ENCODE measurements at places on chromosomes 3 and 15. TPM values are rescaled to one million over a fixed set of nuclear protein-coding genes. Genes with fewer than 3 reads are reported as not detected.

ANKUB1 gene
- 0.33 TPM for polyA plus RNA-seq

CGNL1 gene
- polyA plus RNA-seq, result 67.4 TPM

CCDC39 gene
- polyA plus RNA-seq, result 12.3 TPM

CFAP100 gene
- 1.1 TPM for polyA plus RNA-seq

CRYGS gene
- polyA plus RNA-seq, result 10.1 TPM

EEF1AKMT4 gene
- polyA plus RNA-seq, result 3.1 TPM

GRCh38 chr3:180358179-180358578, 243.8 kb upstream of the TTC14 start:
- no peak for DNase-seq

DNA sequence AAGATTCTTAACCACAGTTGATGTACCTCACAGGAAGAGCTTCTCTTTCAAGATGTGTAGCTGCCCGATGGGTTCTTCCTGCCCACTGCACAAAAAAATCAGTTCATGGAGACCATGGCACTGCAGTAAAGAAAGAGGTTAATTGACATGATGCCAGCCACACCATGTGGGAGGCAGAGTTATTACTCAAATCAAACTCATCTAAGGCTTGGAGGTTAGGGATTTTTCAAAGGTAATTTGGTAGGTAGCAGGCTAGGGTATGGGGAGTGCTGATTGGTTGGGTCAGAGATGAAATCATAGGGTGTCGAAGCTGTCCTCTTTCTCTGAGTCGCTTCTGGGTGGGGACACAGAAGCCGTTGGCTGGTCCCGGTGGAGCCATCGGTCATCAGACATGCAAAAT, 57.4 kb upstream of the BDH1 start:
- DNase-seq, result no peak

DNA sequence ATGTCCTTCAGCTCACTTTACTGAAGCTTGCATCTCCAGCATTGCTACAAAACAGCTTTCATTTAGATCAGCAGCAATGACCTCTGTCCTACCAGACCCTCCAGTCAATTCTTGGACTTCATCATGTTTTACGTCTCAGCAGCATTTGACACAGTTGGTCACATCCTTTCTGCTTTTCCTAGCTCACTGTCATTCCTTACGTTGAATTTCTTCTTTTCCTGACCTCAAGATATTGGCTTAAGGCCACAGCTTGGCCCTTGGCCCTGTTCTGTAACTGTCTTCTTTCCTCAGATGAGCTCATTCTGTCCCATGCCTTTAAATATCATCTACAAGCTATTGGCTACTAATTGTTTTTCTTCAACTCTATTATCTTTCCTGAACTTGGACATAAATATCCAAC, 576.2 kb upstream of the KCNMB2 start:
- DNase-seq, result no peak

DNA sequence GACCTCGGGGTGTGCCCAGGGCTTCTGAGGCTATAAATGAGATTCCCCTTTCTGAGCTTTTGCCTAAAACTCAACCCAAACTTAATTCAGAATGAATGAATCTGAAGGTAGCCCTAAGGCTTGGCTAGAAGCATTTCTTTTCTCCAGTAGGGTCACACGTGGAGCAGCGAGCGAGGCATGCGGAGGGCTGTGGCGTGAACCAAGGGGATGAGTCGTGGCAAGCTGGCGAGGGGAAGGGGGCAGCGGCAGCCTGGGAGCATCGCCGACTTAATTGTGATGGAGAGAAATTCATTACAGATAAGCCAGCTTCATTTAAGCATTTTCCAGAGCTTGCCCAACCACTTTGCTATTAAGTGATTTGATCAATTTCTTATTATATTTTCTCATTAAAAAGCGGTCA, 79.9 kb downstream of the CHSY1 start:
- no peak for DNase-seq

DNA sequence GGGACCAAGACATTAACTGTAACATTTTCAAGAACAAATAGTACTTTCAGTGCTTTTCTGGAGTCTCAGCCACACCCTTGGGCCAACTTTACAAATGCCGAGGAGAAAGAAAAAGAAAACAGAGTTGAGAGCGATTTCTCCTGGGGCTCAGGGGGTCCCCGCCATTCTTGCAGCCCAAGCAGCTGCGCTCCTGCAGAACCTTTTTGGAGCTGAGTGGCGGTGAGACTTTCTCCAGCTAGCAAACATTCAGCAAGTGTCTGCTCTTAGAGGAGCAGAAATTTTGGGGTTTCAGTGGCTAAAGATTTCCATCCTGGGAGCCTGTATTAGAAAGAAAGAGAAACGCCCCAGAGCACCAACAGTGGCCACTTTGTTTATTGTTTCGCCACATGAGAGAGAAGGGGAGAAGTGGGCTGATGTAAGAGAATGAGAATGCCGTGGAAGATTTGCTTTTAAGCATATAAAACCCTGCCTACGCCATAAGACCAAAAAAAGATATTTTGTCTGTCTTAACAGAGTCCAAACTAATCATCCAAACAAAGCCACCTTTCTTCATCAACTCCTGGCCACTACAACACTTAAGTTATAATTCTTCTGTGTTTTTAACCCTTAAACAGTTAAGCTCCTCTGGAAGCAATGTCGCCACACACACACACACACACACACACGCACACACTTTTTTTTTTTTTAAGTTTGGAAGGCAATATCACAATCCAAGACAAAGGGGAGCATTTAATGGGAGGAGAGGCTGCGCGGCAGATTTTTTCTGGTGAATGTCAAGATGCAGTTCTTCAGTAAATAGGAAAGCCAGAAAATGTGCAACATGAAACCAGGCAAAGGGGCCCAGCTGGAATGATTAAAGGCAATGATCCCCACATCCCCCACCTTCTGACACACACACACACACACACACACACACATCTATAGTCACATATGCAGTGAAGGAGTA, 19.2 kb downstream of the EID1 start:
- peak; percentile 85 for DNase-seq

DNA sequence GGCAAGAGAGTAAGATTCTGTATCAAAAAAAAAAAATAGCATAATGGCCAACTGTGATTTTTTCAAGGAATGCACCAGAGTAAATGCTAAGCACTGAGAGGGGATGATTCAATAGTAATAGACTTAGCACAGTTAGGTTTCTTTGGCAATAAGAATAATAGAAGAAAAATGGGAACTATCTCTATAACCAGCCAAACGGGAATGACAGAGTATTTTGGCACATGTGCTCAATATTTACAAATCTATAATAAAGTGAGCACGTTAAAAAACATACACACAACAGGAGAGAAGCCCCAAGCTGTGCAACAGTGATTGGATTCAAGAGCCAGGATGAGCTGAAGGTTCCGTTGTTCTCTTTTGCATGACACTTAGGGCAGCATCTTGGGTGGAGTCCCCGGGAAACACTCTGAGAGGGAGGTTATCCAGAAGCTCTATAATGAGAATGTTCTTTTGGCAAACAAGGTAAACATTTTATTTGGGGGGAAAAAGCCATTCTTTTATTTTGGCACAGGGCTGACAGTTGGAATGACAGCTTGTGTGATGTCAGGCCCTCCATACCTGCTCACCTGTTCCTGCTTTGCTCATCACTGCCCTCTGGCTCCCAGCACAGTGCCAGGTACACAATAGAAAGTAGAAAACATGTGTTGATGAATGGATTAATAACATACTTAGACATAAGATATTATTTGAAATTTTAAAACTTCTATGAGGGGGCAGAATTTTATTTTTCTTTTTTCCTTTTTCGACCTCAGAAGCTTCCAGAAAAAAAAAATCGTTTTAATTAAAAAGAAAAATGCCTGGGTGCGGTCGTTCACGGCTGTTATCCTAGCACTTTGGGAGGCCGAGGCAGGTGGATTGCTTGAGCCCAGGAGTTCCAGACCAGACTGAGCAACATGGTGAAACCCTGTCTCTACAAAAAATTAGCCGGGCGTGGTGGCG, 44.0 kb upstream of the MUC4 start:
- DNase-seq, result no peak

DNA sequence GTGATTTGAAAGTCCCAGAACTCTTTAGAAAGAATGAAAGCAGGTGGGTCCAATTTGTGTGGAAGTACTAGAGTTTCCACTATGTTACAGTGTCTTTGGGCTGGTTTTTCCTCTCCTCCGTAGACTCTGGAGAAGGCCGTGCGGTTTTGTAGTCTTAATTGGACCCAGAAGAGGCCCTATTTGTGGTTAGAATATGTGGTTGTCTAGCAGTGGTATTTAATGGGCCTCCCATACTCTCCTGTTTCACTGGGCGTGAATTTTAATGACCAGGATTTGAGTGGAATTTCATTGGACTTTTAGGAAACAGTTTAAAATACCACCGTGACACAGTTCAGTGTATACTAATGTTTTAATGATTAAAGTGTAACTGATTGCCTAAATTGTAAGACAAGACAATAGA, 182.3 kb downstream of the BBX start:
- no peak for DNase-seq

GRCh38 chr3:99803297-99803696, 14.4 kb upstream of the CMSS1 start:
- no peak for DNase-seq

GRCh38 chr3:68228856-68229255, 574.4 kb upstream of the SUCLG2 start:
- DNase-seq, result no peak

DNA sequence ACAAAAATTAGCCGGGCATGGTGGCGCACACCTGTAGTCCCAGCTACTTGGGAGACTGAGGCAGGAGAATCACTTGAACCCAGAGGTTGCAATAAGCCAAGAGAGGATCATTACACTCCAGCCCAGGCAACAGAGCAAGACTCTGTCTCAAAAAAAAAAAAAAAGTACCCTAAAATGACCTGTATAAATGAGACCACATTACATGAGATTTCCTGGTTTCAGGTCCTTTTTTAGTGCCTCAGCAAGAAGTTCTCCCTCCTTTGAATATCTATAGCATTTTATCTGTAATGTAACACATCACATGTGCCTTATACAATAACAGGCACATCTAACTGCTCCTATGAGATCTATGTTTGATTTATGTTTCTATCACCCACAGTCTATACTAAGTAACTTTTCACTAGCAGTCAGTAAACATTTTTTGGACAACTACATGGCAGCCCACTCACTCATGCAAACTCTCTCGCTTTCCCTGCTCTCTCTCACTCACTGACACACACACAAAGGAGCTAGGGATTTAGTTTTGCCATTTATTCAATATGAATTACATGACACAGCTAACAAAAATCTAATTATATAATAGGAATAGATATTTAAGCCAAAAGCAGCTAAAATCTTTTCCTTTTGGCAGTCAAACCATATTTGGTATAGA, 34.1 kb downstream of the ADAM10 start:
- DNase-seq, result no peak

DNA sequence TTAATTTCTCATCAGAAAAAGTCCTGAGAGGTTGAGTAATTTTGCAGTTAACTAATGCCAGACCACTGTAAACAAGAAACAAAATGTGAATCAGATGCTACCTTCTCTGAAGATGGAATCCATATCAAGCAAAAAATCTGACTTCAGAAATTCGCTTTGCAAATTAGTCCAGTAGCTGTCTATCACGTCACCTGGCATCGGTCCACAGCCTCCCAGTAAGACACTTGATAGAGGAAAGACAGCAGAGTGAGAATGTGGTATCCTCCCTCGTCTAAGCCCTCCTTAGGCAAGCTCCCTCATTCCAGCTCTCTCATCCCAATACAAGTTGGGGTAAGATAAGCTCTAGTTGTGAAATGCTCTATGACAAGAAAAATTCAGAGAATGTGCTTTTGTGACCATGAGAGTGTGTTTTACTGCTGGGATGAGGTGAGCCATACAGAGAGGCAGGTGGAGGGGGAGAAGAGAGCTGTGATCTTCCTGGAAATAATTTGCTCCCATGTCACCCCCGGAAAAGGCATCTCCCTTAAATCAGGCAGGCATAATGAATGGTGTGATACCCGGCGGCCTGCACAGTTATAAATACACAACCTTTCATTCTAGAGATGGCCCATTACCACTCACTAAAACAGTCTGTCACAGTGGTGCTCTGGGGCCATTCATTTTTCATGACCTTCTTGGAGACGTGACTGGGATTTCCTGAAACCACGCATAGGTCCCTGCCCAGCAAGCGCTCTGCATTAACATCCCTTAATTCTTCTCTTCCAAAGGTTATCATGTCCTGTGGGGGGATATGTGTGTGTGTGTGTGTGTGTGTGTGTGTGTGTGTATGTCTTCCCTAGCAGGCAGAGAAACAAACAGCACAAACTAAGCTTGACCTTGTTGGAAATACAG, 602.0 kb upstream of the KCNMB2 start:
- DNase-seq, result peak; percentile 80

DNA sequence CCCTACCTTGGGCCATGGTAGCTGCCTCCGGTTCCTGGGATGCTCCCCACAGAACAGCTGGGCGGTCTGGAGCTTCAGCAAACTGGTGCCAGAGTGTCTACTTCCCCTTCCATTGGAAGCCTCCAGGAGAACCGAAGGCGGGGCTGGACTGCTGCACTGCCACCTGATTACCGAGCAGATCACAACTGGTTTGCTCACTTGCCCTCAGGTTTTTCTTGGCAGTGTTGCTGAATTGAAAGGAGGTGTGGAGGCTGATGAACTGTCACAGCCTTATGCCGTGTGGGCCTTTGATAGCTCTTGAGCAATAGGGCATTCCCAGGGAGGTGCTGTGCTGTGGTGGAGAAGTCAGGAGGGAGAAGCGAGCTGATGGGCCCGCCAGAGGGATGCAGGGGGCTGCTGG, at the start of gene TGM5:
TSS of gene TGM5 (minus strand) at position 95 of the 400 bp plus-strand sequence. CDS start at position 16, 79 bp downstream.
- no peak for DNase-seq

DNA sequence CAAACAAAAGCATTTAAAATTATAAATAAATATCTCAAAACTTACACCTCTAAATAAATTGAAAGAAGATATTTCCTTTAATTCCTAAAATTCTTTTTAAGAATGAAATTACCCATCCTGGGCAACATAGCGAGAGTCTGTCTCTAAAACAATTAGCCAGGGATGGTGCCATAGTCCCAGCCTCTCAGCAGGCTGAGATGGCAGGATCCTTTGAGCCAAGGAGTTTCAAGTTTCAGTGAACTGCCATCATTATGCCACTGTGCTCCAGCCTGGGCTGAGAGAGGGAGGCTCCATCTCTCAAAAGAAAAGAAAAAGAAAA, 25.4 kb downstream of the AADAC start:
- no peak for DNase-seq

GRCh38 chr3:2861120-2861519, 249.1 kb downstream of the IL5RA start:
- no peak for DNase-seq

DNA sequence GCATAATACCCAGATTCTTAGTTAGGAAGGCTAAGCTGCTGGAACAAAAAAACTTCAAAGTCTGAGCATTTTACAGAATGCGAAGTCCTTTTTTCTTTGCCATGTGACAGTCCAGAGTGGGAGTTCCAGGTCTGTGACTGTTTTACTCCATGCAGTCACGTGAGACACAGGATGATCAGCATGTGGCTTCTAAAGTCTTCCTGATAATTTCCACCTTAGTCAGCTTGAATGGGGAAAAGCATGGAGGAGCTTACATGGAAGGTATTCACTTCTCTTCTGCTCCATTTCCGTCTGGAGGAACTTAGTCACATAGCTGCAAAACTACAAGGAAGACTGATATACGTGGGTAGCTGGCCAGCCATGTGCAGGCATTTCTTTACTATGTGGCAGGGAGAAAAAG, 1.7 kb downstream of the SNTN start:
- DNase-seq, result no peak

DNA sequence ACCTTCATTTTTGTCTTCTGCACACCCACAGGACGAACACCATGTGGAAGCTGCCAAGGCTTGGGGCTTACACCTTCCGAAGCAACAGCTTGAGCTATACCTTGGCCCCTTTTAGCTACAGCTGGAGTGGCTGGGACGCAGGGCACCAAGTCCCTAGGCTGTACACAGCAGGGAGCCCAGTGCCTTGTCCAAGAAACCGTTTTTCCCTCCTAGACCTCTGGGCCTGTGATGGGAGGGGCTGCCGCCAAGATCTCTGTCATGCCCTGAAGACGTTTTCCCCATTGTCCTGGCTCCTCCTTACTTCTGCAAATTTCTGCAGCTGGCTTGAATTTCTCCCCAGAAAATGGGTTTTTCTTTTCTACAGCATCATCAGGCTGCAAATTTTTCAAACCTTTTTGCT, 7.8 kb downstream of the CNTN4 start:
- DNase-seq, result no peak
